ENCODE measurements at places on chromosomes 4 and X.

DNA sequence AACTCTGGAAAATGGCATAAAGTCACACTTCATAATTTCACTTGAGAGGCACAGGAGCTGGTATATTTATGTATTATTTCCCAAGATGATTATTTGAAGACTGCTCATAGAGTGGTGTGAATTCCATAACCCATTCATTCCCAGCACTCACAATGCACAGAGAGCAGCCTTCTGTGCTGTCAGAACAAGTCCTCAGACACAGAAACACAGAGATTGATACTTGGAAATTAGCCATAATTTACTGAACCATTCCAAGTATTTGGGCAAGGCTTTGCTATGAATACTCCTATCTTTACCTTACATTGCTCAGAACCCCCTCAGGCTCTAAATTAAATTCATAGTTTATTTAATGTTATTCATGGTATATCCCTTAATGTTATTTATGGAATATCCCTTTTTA is 53.6 kb downstream of the PABPC4L start:
- DNase-seq, result no peak

GRCh38 chr4:183493246-183493645 is 11.6 kb upstream of the ING2 start:
- no peak for DNase-seq

DNA sequence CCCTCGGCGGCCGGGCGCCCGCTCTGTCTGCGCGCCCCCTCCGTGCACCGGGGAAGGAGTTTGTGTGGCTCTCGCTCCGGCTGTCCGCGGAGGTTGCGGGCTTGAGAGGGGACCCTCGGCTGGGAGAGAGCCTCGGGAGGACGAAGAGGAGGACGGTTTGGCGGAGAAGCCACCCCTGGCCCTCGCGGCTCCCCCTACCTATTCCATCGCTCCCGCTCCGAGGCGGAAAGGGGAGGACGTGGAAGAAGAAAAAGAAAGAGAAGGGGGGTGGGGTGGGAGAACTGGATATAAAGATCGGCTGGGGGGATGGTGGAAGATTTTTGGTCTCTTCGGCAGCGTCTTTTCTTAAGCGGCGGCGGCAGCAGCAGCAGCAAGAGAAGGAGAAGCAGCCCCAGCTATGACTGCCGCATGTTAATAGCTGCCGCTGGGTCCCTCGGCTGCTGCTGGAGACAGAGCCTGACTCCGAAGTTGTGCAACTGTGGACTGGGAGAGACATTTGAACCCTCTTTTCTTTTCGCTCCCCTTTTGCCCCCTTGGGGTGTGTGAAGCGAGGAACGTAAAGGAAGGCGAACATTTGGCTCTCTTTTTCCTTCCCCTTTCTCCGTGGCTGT is 895 bp downstream of the ADGRL3 start:
- no peak for DNase-seq

- DNase-seq, result no peak
These were observed 127.3 kb upstream of the PACRGL start for GRCh38 chr4:20572976-20573375.

GRCh38 chrX:9606971-9607370 is 142.1 kb downstream of the TBL1X start:
- DNase-seq, result no peak

DNA sequence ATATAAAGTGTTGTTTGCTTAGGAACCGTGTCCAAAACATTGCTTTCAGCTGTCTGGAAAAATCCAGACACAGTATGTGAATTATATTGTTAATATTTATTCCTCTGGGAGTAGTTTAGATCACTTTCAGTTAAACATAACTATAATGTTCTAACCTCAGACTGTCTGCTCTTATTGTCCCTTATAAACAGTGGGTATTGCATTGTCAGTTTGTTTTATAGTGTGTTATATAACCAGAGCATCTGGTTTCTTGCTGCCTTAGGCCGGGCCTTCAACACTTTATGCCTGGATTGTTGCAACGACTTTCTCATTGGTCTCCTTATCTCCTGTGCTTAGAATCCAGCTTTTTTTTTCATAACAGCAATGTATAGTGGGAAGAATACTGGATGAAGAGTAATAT is 26.4 kb downstream of the ATG4A start:
- DNase-seq, result no peak

- DNase-seq, result no peak
These were observed 36.4 kb downstream of the F9 start for GRCh38 chrX:139566981-139567380.

DNA sequence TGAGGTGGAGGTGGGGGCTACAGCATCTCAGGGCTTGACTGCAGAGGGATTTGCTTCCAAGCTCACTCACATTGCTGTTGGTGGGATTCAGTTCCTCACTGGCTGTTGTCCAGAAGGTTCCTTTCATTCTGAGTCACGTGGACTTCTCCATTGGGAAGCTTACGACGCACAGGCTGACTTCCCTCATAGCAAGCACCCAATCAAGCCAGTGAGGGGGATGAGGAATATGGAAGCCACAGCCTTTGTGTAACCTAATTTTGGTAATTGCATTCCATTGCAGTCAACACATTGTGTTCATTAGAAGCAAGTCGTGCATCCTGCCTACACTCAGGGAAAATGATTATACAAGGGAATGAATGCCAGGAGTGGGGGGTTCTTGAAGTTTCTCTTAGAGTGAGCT is 32.7 kb upstream of the MXRA5 start:
- no peak for DNase-seq

DNA sequence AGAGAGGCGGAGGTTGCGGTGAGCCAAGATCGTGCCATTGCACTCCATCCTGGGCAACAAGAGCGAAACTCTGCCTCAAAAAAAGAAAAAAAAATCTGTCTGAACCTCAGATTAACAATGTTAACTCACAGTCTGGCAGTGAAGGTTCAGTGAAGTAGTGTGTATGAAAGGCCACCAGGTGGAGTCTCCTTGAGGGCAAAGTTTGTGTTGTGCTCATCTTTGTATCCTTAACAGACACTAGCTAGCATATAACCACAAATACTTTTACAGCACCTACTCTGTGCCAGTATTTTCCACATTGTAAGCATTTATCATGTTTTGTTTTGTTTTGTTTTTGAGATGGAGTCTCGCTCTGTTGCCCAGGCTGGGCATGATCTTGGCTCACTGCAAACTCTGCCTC is 46.0 kb upstream of the MGST2 start:
- DNase-seq, result no peak

- no peak for DNase-seq
These were observed 4.5 kb upstream of the PPP2R2C start for GRCh38 chr4:6476893-6477292.

GRCh38 chr4:80913381-80913780 is 117.1 kb upstream of the BMP3 start:
- no peak for DNase-seq

- DNase-seq, result no peak
These were observed 100.4 kb upstream of the FAM9B start for GRCh38 chrX:9134366-9134765.
